ENCODE measurements at places on chromosomes 7 and 10. TPM values are rescaled to one million over a fixed set of nuclear protein-coding genes. Genes with fewer than 3 reads are reported as not detected.

Gene HOXA6
- 43.7 TPM for total RNA-seq

Gene CSGALNACT2
- total RNA-seq: 14.3 TPM

Gene ASB10
- not detected for total RNA-seq

GRCh38 chr10:78576276-78576675 is 492.5 kb upstream of the ZMIZ1 start:
- no peak for DNase-seq

DNA sequence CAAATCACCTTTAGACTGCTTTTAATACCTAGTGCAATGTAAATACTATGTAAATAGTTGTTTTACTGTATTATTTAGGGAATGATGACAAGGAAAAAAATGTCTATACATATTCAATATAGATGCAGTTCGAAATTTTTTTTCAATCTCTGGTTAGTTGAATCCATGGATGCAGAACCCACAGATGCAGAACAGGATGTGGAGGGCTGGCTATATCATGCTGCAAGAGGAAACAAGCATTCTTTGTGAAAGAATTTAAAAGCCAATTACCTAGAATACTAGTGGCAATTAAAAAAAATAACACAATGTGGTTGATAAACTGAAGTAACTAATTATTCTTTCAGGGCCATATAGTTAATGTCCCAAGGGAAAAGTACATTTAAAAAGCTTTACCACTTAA is 170.4 kb downstream of the ZNF438 start:
- no peak for DNase-seq

GRCh38 chr7:153400735-153401593 is 641.4 kb downstream of the ACTR3B start:
- DNase-seq: no peak

DNA sequence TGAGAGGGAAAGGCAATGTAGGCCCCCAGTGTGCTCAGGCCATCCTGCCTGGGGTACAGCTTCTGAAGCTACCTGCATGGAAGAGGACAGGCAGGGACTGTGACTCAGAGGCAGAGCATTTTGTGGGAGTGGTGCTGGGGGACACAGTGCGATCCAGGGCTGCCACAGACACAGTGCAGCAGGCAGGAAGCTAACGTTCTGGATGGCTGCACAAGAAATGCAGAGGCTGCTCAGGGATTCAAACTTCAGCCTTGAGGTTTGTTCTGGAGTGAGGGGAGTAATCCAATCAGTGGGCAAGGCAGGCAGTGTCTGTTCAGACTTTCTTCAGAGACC is 648.0 kb upstream of the IGFBP3 start:
- DNase-seq: no peak

DNA sequence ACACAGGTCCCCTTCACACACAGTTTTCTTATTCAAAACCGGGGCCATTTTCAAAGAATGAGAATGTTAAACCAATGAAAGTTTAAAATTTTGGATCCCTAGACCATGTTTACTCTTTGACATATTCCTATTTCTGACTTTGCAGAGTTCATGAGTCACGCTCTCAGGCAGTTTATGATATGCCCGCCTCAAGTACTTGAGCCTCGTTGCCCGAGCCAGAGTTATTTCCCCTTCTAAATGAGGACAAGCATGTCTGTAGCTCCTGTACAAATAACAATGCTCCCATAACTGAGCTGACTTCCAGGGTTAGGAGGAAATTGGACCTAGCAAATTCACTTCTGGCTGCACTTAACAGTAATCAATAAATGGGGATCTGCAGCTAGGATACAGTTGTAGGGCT is 87.9 kb upstream of the PDE1C start:
- DNase-seq: no peak

DNA sequence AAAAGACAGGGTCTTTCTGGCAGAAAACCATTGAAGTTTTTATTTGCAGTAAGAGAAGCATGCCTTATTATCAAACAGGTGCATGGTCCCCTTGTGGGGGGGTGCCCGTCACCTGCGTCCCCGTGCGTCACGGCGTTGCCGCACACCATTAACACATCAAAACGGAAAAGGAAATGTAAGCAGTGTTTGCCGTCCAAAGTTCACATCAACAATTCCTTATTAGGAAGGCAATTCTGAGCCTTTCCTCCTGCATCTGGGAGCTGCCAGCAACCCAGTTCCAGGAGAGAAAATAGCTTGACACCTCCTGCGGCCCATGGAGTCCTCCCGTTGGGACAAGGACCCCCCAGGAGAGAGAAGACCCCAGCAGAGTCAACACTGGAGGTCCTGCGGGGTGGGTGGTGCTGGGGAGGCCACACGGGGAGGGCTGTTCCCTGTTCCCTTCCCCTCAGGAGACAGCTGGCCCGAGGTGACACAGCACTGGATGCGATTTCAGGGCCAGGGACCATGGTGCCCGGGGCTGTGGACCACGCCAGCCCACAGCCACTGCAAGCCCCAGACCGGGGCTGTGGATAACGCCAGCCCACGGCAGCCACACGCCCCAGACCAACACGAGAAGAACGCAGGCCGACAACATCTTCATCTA is 39.5 kb downstream of the DIP2C start:
- no peak for DNase-seq

DNA sequence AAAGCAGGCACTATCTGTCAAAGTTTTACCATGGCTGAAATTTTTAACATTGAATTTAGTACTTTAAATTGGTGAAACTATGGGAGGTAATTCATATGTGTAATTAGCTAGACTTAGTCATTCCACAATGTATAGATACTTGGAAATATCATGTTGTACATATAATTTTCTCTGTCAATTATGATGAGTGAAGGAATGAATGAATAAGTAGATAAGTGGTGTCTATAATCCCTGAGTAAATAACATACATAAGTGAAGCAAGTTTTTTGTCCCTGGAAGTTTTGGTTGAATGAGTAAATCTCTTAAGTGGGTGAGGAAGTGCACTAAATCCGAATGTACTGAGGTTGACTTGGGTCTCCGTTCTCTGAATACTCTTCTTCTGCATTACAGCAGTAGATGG is 201.0 kb downstream of the CSTF2T start:
- no peak for DNase-seq

- no peak for DNase-seq
These were observed 76.3 kb downstream of the PDGFA start for GRCh38 chr7:443279-443833.

Data from mesothelial cell of epicardium (in vitro differentiated cells).